ENCODE measurements at places on chromosomes 12 and 14.

GRCh38 chr14:51004801-51005526, 60.7 kb upstream of the PYGL start:
- DNase-seq = peak; percentile 12

DNA sequence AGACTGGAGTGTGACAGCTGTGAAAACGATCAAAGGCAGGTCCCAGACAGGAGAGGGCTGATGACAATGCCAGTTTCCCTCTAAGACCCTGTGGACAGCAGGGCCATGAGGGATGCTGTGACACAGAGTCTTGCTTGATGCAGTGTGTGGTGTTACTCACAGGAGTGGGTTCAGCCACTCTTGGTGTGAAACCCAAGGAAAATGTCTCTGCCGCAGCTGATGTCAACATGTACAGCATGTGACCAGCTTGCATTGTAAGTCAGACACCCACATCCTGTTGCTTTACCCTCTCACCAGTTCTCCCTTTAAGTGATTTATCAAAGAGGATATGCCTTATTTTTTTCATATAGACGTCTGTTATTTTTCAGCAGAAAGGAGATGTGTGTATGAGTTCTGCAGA, 268.6 kb downstream of the BTG1 start:
- peak; percentile 25 for DNase-seq

DNA sequence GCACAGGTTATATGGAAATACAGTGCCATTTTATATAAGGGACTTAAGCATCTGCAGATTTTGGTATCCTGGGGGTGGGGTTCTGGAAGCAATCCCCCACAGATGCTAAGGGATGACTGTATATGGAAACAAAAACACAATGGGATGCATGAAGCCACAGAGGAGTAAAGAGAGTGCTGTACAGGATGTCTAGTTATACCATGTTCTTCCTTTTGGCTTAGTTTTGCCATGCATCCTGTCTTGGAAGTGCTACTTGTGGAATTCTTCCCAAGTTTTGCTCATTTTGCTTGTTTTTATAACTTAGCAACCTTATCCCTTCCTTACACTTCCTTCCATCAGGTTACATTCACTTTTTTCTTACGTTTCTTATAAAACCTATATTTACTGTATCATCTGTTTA, 55.6 kb downstream of the TRMT5 start:
- no peak for DNase-seq

DNA sequence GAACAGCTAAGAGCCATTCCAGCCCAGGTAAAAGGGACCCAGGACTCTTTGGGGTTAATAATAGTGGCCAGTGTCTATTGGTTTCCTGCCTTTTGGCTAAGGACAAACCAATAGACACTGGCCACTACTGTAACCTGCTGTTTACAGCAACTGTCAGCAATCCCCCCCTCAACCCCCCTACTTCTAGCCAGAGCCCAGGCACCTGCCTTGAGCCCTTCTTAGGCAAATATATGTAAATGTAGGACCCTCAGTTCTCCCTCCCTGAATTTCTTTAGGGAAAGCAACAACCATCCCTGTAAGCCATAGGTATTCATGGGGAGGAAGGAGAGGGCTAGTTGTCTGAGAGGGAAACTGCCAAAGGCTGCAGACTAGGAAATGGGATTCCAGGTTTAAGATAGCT, 22.3 kb downstream of the HOXC4 start:
- DNase-seq = no peak

DNA sequence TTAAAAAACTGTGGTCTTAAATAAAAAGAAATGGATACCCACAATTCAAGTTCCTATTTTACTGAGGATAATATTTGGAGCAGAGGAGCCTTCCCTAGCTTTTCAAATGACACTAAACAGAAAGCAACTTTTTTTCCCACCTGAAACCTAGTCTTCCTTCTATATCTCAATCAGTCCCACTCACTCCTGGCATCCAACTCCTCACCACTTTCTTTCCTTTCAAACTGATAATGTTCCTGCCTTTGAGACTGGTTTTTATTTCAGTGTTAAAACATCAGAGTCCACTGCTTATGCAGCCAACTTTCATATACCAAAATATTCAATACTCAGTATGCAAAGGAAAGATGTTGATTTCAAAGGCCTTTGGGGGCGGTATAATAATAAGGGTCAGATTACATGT, 225.6 kb downstream of the GXYLT1 start:
- DNase-seq = no peak

DNA sequence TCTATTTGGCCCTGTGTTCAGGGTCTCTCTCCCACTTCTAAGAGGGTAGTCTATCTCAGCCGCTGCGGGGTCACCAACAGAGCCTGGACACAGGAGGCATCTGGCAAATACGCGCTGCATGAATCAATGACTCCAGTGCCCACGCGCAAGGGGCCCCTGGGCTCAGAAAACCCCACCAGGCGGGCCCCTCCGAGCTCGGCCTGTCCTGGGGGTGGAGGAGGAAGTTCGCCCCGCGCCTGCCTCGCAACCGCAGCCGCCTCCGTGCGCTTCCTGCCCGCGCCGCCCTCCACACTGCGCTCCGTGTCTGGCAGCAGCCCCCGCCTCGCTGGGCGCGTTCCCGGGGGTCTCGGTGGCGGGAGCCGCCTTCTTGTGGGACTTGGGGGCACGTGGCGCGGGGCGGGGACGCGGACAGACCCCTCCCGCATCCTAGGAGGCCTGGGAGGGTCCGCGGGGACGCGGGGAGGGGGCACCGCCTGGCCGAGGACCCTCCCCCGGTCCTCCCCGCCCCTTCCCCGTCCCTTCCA, 811 bp upstream of the FBRSL1 start:
- no peak for DNase-seq

- no peak for DNase-seq
Observed at GRCh38 chr12:77667101-77667500, 163.6 kb upstream of the NAV3 start.
